ENCODE measurements at places on chromosomes 5 and 9.

- DNase-seq: no peak
Measured at GRCh38 chr9:136975644-136976043, 1.7 kb upstream of the PTGDS start.

DNA sequence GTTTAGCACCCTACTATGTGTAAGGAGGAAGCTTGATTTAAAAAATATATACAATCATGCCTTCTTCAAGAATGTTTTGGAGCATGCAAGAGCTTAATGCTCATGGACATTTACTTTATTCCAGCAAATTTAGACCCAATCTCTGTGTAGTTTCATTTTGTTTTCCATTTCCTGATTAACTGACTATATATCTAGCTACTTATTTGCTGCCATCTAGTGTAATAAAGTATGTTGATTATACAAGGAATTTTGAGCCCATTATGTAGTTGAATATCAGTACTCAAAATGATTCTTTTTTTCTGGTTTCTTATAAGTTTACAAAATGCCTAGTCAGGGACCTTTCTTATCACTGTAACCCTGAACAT, 100.0 kb upstream of the CCDC152 start:
- no peak for DNase-seq

GRCh38 chr9:88812938-88813637, 178.2 kb upstream of the S1PR3 start:
- peak; percentile 34 for DNase-seq

DNA sequence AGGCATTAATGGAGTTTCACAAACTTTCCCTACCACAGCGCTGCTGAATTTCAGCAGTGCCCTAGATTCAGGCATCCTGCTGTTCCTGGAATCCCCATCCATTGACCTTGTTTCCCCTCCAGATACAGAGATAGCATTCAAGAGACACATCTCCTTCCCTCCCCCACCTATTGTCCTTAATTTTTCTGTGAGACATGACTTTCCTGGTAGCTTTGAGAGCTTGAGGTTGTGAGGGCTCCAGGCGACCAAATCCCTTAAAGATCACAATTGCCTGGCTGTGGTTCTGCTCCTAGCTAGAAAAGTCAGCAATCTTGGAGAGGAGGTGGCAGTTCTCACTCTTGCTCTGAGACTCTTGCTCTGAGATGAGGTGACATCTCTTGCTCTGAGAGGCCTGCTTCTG, 48.0 kb downstream of the PRR16 start:
- no peak for DNase-seq

GRCh38 chr5:53784596-53784995, 224.2 kb downstream of the NDUFS4 start:
- DNase-seq: no peak

- no peak for DNase-seq
Measured at GRCh38 chr9:127569886-127570401, 42.1 kb upstream of the STXBP1 start.

DNA sequence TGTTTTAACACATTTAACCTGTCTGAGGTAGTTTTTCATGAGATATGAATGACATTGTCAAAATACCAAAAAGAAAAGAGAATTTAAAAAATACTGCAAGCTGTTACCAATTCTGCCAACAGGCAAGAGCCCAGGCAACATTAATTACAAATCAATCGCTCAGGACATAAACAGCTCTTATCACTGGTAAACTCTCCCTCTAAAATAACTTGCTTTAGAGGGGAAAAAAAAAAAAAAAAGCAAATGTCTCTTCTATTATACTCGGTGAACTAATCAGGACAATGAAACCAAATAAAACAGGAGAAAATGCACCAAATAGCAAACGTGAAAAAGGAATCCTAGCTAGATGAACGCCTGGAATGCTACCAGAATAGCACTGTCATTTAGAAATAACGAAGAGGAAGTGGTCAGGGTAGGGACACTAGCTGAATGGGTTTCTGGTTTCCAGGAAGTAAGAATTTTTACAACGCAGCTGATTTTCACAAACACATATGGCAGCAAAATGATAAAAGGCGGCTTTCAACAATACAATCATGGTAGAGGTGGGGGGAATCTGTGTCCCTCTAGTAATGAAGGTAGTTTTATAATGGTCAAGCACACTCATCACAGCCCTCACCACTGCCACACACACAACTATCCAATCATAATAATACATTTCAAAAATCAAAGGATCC, 94.9 kb downstream of the DENND1A start:
- DNase-seq: no peak

DNA sequence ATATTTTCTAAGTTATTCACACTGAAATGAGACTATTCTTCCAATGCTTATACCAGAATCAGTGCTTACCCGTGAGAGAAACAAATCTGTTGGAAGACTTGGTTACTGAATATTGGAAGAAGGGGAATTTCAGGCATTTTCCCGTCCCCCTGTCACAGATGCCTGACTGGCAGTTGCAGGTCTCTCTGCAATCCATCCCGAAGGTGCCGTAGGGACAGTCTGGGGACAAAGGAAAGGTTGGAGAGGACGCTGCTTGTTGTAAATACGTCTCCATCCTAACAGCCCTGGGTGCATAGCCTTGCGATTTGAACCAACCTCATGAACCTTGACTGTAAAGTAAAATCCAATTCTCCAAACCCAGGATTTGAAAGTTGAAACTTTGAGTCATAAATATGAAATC, 3.5 kb downstream of the ESM1 start:
- DNase-seq: no peak

DNA sequence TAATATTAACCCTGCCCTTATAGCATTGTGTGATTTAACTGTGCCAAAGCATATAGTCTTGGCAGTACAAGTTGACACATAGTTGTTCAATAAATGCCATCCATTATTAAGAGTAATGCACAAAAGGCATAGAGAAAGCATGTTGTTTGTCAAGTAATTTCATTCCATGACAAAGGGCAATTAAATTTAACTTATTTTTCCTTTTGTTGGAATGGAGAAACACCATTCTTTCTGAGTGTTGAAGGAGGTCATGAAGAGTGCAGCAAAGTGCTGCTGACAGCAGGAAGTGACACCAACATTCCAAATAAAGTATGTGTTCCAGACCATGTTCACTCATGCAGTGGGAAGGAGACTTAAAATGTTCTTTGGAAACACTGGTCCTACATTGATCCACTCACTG, 29.1 kb downstream of the ANKDD1B start:
- DNase-seq: no peak

DNA sequence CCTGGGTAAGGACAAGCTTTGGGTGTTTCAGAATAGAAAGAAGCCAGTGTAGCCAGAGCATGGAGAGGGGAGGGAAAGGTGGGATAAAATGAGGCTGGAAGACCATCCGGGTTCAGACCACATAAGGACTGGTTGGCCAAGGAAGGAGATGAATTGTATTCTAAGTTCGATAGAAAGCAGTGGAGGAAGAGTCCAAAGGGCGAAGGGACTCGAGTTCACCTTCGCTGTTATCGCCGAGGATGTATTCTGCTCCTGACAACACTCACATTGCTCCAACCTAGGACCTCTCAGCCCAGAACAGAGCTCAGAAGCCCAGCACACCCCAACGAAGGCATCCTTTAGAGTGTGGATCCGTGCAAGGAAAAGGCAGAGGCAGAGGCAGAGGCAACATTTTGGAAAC, 133.1 kb upstream of the EPB41L4A start:
- DNase-seq: no peak

GRCh38 chr5:31913808-31914207, 260.3 kb downstream of the GOLPH3 start:
- DNase-seq: no peak

DNA sequence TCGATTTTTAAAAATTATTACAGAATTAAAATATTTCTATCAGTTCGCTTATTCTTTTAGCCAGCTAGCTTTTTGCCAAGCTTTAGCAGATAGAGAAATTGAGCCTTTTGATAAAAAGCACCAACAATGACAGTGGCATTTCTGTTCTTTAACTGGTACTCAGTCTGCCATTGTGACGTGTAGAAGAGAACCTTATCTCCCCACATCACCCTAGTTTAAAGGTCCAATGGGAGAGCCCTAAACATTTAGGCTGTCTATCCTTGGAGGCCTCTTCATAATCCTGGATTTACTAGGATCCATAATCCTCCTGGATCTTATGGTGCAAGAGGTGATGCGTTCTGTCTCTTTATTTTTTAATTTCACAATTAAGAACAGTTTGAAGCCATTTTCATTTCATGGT, 3.0 kb downstream of the BASP1 start:
- no peak for DNase-seq

DNA sequence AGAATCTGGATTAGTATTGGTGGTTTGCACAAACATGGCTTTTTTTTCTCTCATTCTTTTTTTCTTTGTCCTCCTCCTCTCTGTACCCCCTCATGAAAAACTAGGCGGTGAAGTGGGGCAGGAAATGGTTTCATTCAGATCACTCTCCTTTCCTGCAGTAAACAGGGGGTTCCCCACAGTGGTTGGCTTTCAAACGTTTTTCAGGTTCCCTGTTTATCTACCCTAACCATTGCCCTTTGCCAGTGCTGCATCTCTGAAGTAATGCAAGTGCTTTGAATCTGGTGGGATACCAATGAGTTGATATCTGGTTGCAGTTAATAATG, 29.8 kb downstream of the NR4A3 start:
- no peak for DNase-seq

- no peak for DNase-seq
Measured at GRCh38 chr5:142400415-142400814, 75.6 kb upstream of the SPRY4 start.

Data from ecto neural progenitor cell (in vitro differentiated cells).